ENCODE measurements at places on chromosomes 3 and 15.

DNA sequence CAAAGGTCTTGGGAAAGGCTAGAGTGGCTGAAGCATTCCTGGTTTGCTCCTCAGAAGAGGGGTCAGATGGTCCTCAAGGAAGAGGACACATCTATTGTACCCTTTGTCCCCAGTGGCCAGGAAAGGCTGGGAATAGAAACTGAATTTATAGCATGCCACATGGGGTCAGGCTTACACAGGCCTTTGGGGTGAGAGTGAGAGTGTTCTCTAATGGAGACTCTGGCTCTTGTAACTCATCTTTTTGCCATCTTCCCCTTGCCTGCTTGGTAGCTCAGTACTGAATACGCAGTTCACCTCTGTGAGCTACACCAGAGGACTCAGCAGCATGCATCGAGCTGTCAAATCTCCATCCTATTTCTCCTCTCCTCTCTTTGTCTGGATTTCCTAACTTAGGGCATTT, 87.5 kb downstream of the ATP2B2 start:
- no peak for DNase-seq

DNA sequence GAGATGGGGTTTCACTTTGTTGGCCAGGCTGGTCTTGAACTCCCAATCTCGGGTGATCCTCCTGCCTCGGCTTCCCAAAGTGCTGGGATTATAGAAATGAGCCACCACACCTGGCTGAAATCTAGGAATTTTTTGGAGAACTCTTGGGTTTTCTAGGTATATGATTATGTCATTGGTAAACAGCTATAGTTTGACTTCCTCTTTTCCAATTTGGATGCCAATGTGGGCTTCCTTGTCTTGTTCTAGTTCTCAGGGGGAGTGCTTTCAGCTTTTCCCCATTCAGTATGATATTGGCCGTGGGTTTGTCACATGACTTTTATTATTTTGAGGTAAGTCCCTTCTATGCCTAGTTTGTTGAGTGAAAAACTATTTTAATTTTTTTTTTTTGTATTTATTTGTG, 17.9 kb downstream of the KCNMB3 start:
- DNase-seq: no peak

DNA sequence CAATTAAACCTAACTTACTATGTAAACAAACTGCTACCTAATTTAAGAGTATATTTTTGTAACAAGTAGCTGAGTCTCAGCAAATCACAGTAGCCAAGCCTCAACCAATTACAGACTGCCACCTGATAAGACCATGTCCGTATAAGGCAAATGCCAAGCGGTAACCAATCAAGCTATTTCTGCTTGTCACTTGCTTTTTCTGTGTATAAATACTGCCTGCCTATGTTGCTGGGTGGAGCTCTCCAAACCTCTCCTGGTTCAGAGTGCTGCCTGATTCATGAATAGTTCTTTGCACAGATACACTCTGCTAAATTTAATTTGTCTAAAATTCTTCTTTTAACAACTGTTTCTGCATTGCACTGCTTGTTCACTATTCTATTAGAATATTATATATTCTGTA, 42.6 kb downstream of the ZNF148 start:
- DNase-seq: no peak

GRCh38 chr3:27105904-27106303, 263.3 kb downstream of the NEK10 start:
- DNase-seq: no peak

DNA sequence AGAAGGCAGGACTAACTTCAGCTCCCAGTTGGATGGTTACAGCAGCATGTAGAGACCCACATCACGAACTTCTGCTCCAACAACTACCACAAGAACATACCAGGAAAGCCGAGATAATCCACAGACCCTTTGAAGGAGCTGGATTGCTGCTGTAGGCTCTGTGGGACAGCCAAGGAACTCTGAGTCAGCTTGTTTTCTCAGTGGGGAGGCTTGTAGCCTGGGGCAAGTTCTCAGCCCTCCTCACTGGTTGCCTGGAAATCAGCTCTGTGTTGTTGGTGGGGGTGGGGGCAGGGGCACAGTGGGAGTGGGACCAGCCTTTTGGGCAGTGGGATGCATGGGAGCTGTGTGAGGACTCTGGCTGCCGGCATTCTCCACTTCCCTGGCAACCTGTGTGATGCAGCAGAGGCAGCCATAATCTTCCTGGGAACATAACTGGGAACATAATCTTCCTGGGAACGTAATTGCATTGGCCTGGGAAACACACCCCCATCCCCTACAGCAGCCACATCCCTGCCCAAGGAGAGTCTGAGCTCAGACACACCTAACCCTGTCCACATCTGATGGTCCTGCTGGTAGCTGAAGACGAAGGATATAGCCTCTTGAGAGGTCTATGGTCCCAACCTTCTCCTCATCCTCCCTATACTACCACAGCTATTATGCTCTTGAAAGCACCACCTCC, 153.1 kb downstream of the PEAK1 start:
- DNase-seq: no peak

- DNase-seq: no peak
Observed at GRCh38 chr3:143731776-143732175, 116.5 kb downstream of the SLC9A9 start.

- no peak for DNase-seq
Observed at GRCh38 chr3:170189398-170190256, 8.1 kb upstream of the PHC3 start.

All from bone marrow (tissue), 2 donors.